ENCODE measurements at places on chromosomes 5 and 9.

DNA sequence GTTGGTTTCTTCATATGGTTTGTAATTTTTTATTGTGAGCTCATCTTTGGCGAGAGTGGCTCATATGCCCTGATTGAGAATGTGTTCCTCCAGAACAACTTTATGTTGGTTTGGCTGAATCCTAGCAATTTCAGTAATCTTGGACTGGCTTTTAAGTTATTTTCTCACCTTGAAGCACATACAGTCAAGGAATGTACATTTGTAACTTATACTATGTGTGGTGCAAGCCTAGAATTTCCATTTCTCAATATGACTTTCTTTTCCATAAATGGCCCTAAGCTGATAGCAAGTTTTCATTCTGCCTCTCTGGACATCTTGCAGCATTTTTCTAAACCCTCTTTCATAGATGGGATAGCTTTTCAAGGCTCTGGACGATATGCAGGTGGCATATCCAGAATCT, 247.5 kb downstream of the DOCK8 start:
- no peak for DNase-seq

DNA sequence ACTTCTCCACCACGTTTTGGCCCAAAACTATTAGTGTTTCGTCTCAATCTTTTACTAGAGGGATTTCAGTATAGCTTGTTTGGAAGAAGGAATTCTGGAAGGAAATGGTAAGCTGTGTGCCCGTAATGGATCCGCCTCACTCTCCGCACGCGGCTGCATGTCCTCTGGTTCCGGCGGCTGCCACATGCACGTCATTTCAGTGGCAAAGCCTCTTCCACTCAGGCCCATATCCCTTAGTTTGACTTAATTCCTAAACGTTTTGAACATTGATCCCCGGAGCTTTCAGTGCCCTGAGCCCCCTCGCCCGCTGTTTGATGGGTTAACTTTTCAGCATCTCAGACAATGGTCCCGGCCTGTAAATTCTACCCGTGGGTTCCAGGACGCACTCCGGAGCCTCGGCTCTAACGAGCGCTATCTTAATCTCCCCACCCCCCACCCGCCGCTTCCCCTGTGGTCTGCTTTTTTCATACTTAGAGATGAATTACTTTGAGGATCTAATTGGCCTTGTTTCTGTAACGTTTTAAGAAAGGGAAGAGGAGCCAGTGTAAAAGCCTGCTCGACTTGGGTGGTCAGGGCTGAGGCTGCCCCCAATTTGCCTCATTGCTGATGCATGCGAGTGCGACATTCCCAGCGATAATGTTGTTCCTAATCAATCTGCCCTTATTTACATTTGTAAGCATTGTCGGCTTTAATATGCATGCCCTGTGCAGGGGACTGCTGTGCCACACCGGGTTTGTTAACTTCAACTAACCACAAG, 4.6 kb downstream of the PTCH1 start:
- DNase-seq: no peak

- DNase-seq: no peak
These were observed 102.5 kb upstream of the PITX1 start for GRCh38 chr5:135136546-135136945.

GRCh38 chr9:86685556-86685955, 261.8 kb downstream of the GAS1 start:
- DNase-seq: no peak
